ENCODE measurements at places on chromosomes 13 and 19.
A peak's percentile ranks its signal among the peaks of the same experiment; 100 is the strongest.

- DNase-seq = no peak
These were observed 12.3 kb downstream of the ELSPBP1 start for GRCh38 chr19:48006762-48007161.

- no peak for DNase-seq
These were observed 66.1 kb downstream of the ZNF486 start for GRCh38 chr19:20233105-20233504.

DNA sequence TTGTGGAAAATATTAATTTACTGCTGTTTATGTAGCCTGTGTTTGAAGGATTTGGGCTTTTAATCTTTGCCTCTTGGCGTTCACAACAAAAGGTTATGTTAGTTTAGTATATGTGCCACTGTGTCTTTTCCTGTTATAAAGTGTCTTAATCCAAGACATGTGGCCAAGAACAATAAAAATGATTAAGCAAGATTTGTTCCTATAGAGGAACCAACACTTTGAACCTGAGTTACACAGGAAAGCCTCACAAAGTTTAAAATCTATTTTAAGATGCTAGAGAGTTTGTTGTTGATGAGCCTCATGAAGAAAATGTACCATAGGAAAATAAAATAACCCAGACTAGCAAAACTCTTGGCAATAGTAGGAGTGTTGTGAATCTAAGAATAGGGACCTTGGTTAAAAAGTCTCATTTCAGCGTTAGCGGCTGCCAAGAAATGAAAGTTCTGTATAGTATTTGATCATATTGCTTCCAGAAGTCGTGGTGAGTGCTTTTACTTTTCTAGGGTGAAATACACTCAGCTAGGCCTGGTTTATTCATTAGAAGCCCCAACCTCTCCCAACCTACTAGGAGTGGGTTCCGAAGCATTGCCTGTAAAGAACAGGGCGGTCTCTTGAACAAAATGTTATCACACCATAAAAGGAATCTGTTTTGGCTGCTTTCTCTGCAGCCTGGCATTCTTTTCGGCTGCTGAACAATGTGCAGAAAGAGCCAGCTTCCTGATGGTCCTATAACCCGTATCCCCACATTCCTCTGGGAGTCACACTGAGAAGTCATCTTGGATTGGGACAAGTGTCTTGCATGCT is 102.6 kb downstream of the LRCH1 start:
- DNase-seq = no peak

DNA sequence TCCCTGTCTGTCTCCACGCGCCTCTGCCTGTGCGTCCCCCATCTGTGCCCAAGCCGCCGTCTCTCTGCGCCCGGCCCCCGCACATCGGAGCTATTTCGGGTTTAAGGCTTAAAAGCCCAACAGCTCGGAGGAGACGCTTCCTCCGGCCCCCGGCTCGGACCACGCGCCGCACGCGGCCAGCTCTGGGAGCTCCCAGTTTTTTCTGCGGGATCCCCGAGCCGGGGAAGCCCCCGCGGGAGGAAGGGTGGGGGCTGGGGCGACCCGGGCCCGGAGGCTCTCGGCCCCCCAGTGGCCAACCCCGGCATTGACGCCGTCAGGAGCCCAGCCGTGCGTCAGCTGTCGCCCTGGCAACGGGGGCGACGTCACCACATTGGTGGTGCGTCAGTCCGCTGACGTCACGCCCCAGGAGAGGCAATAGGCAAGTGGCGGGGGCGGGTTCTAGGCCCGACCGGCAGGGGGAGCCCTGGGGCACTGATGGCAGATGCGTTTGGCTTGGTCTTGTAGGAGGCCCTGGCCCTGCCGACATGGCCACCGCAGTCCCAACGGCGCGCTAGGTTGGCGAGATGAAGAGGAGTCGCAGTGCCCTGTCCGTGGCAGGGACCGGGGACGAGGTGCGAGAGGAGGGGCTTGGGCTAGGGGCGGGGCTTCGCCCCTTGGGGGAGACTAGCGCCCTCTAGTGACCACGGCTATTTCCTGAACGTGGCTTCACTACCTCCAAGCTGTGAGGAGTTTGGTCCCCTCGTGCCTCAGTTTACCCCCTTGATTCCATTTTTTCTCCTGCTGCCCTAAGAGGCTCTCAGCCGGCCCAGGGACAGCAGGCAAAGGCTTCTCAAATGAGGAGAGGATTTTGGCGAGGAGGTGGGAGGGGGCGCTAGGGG is 3.7 kb upstream of the PDE4A start:
- no peak for DNase-seq

- no peak for DNase-seq
These were observed 34.3 kb downstream of the ZNF536 start for GRCh38 chr19:30406220-30407067.

DNA sequence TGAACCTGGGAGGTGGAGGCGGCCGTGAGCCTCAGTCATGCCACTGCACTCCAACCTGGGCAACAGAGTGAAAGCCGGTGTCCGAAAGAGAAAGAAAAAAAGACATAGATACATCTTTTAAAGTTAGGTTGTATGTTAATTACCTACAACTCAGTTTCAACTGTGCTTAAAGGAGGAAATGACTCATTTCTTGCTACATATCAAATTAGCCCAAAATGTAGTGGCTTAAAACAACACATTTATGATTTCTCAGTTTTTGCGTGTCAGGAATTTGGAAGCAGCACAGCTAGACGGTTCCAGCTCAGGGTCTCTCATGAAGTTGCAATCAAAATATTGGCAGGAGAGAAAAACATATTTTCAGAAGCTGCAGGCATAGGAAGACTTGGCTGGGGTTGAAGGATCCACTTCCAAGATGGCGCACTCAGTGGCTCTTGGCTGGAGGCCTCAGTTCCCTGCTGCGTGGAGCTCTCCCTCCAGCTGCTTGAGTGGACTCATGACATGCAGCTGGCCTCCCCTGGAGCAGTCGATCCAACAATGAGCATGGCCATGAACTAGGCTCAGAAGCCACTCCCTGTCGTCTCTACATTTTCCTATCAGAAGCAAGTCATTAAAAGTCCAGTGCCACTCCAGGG is 7.1 kb downstream of the LDLR start:
- no peak for DNase-seq

GRCh38 chr13:110407531-110407930 is 100.4 kb downstream of the COL4A2 start:
- DNase-seq = no peak

GRCh38 chr19:10548746-10549276 is 5.1 kb downstream of the ATG4D start:
- no peak for DNase-seq

- DNase-seq = no peak
These were observed 617.7 kb upstream of the SLITRK1 start for GRCh38 chr13:84500016-84500415.

- DNase-seq = no peak
These were observed 2220.8 kb upstream of the PCDH20 start for GRCh38 chr13:63636316-63636993.

DNA sequence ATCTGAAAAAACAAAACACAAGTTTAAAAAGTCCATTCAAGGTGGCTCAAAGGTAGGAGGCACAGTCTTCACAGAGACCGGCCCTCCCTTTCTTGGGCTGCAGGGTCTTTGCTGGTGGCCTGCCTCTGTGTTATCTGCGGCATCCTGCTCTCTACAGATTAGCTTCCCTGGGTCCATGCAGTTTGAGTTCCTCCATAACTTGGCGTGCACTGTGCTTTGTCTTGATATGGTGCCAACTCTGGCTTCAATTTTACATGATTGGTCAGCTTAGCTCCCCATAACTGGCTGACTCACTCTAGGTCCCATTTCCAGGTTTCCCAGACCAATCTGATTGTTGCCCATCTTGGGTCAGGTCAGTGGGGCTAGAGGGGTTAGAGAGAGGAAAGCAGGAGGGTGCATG is 41.8 kb downstream of the TPT1 start:
- DNase-seq = no peak

DNA sequence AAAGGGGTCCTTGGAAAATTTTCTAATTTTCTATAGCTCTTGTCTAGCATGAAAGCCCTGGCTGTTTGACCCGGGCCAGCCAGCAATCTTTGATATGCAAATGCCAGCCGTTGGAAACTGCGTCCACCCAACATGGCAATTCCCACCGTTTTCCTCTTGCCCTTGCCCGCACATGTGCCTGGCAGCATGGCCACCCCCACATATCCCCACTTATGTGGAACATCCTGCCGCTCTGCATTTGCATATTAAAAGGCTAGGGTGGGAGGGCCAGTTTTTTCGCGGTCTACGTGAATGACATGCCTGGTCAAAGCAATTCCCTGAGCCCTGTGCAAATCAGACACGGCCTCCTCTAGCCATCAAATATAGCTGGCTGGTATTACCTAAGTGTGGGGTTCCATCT is 110.3 kb upstream of the TDRD3 start:
- no peak for DNase-seq

- DNase-seq = no peak
These were observed 110.6 kb downstream of the STARD13 start for GRCh38 chr13:33174931-33175330.

- DNase-seq = no peak
These were observed 253.8 kb downstream of the DACH1 start for GRCh38 chr13:71613066-71613745.

- DNase-seq = no peak
These were observed 87.8 kb downstream of the MAB21L1 start for GRCh38 chr13:35388441-35389355.

GRCh38 chr19:11539495-11540365 is 1.1 kb downstream of the CNN1 start:
- no peak for DNase-seq

DNA sequence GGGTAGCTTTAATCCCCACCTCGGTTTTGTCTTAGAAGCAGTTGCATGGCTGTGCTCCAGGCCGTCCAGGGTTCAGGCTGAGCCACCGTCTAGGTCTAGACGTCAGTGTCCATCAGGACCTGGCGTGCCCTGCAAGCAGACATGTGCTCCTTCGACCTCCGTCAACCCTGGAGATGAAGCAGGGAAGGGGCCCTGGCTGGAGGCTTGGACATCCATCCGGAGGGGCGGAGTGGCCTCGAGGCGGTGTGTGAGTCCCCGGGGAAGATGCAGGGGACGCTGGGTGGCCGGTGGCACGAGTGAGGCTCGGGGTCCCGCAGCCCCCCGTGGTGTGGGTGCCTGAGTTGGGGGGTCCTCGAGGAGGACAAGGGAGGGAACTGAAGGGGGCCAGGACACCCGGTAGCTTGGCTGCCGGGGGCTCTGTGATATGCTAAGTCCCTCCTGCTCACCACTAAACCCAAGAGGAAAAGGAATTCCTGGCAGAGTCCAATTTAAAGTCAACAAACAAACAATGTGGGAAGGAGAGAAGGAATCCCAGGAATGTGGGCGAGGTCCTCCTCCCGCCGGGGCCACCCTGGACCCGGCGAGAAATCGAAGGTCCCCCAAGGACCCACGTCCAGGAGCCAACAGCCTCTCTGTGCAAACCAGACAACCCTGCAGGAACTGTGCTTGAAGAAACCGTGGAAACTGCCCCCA is 14.9 kb upstream of the PTBP1 start:
- DNase-seq = no peak

- DNase-seq = no peak
These were observed 21.4 kb upstream of the FRY start for GRCh38 chr13:32010136-32010535.

GRCh38 chr19:4359627-4360000 is 16.3 kb downstream of the MPND start:
- no peak for DNase-seq

- DNase-seq = no peak
These were observed at the start of gene LILRA5 for GRCh38 chr19:54312436-54313377. TSS of gene LILRA5 (minus strand) at chr19:54313166. CDS start at chr19:54313019, 147 bp downstream.

DNA sequence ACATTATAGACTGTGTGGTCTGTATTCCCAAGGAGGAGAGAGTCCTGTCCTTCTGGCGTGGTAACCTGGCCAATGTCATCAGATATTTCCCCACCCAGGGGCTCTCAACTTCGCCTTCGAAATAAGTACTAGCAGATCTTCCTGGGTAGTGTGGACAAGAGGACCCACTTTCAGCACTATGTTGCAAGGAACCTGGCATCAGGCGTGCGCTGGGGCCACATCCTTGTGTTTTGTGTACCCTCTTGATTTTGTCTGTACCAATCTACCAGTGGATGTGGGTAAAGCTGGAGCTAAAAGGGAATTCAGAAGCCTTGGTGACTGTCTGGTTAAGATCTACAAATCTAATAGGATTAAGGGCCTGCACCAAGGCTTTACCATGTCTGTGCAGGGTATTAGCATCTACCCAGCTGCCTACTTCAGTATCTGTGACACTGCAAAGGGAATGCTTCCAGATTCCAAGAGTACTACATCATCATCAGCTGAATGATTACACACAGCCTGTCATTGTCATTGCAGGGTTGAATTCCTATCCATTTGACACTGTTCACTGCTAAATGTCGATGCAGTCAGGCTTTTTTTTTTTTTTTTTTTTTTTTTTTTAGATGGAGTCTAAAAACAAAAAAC is 148.0 kb downstream of the PRR20E start:
- no peak for DNase-seq

DNA sequence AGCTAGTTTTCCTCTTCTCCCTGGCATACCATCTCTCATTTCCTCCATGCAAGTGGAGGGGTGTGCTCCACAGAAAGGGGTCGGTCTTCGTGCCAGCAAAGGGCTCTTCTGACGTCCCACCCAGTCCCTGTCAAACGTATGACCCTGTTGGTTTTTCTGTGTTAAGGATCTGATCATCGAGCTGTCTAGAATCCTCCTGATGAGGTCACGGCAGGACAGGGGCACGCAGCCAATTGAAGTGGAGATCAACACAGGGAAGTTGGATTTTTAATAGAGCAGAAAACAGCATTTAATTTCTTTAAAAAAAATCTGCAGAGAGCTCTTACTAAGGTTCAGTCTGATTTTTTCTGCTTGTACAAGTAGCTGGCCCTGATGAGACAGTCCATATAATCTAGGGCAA is 339.4 kb downstream of the TEX29 start:
- peak; percentile 78 for DNase-seq

DNA sequence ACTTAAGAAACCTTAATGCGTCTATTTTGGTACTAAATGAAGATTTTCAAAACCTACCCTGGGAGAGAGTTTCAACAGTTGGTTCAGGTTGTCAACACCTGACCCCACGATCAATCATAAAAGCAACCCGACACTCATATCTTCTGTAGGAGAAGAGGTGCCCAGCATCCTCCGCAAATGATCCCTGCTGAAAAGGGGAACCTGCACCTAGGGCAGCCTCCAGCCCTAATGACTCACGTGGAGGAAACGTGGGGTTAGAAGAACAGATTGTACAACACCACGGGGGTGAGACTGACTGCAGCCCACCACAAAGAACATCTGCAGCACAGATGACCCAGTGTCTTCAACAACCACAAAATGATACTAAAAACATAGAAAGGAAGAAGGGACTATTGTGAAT is 116.3 kb downstream of the RAB20 start:
- no peak for DNase-seq

DNA sequence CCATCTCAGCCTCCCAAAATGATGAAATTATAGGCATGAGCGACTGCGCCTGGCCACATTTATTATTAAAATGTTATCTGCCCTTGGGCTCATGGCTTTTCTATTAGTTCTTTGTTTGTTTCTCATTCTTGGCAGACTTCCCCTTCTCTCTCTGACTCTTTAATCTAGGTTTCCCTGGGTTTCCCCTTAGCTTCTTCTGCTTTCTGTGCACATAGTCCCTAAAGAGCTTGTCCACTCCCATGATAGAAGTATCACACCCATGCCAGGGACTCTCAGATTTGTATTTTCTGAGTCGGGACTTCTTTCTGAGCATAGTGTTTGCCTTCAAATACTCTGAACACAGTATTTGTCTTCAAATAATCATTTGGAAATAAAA is 38.6 kb upstream of the ITM2B start:
- no peak for DNase-seq

- DNase-seq = no peak
These were observed 291.8 kb downstream of the HS6ST3 start for GRCh38 chr13:96381681-96382080.

GRCh38 chr13:25980255-25980654 is 71.6 kb downstream of the SHISA2 start:
- no peak for DNase-seq
